ENCODE measurements at places on chromosomes 12 and 14.

DNA sequence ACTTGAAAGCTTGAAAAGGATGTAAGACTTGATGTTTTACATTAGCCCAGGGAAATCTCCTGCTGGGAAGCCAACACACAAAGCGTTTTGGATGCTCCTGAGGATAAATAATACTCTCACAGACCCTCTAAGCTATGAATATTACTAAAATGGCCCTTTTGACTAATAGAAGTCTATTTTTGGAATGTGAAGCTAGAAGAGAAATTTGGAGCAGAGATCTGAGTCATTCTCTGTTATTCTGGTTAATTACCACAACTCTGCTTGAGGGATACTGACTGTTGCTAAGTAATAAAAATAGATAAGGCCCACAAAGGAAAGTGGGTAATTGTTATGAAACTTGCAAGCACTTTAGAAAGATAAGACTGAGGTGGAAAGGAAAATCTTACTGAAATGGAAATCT is 346.2 kb upstream of the STXBP6 start:
- DNase-seq, result no peak

DNA sequence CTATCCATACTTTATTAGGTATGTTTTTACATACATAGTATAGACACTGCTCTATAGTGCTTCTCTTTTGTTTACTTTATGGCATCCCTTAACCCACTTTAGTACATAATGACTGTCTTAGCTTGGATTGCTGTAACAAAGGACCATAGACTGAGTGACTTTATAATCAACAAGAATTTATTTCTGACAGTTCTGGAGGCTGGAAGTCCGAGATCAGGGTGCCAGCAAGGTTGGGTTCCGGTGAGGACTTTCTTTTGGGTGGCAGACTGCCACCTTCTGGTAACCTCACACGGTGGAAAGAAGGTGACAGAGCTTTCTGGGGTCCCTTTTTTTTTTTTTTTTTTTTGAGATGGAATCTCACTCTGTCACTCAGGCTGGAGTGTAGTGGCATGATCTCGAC is 48.6 kb upstream of the PPM1H start:
- no peak for DNase-seq

- DNase-seq, result no peak
Measured at GRCh38 chr12:132143336-132144071, 615 bp downstream of the DDX51 start.

- DNase-seq, result no peak
Measured at GRCh38 chr14:37328673-37329072, 130.9 kb downstream of the MIPOL1 start.

DNA sequence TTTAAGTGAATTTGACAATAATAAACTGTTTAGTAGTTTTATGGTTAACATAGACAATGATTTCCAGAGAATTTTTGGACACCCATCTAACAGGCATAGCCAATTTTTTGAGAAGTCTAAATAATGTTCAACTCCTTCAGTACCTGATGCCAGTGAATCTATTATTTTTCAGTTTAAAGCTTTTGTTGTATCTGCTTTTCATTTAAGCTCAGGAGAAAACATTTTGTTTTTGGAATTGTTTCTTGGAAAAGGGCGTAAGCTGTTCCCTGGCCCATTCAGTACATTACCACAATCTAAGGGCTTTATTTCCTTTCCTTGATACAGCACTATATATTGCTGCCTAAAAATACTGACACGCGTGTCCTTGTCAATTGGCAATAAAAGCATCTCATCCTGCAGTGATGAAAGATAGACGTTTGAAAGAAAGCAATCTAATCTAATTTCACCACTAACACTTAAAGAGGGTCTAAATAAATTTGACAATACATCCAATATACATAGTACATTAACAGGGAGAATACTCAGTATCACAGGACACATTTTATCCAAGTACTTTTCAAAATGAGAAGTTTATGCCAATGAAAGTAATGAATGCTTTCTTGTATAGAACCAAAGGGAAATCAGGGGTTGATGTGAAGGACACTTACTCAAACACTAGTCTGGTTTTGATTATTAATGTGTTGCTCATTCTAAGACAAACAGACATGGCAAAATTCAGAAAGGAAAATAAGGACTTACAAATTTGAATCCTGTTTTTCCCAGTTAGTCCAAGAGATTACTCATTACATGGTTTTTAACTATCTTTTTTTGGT is 104.2 kb upstream of the LGR5 start:
- DNase-seq, result no peak

- DNase-seq, result no peak
Measured at GRCh38 chr12:3219233-3219632, 142.1 kb downstream of the TSPAN9 start.

DNA sequence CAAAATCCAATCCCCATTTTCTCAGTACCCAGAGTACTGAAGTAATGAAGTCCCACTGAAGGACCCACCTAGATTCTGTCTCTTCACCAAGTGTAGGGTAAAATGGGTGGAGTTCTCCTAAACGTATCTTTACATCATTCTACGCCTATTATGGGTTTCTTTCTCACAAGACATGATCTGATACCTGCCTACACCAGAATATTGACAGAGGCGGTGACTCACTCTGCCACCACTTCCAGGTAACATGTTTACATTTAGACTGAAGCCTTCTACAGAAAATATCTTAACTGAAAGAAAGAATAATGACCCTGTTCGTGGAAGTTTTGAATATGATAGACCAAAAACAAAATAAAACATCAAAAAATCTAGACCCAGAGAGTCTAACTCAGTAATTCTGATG is 89.8 kb downstream of the BTG1 start:
- no peak for DNase-seq

DNA sequence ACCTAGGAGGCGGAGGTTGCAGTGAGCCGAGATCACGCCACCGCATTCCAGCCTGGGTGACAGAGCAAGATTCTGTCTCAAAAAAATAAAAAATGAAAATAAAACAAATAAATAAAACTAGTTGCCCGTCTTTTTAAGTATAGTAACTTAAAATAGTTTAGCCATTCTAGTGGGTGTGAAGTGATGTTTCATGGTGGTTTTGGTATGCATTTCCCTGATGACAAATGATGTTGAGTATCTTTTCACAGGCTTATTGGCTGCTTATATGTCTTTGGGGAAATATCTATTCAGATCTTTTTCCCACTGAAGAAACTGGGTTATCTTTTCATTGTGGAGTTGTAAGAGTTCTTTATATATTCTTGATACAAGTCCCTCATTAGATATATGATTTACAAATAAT is 102.4 kb upstream of the METAP2 start:
- no peak for DNase-seq

GRCh38 chr12:19847294-19848059 is 408.2 kb downstream of the AEBP2 start:
- DNase-seq, result no peak

DNA sequence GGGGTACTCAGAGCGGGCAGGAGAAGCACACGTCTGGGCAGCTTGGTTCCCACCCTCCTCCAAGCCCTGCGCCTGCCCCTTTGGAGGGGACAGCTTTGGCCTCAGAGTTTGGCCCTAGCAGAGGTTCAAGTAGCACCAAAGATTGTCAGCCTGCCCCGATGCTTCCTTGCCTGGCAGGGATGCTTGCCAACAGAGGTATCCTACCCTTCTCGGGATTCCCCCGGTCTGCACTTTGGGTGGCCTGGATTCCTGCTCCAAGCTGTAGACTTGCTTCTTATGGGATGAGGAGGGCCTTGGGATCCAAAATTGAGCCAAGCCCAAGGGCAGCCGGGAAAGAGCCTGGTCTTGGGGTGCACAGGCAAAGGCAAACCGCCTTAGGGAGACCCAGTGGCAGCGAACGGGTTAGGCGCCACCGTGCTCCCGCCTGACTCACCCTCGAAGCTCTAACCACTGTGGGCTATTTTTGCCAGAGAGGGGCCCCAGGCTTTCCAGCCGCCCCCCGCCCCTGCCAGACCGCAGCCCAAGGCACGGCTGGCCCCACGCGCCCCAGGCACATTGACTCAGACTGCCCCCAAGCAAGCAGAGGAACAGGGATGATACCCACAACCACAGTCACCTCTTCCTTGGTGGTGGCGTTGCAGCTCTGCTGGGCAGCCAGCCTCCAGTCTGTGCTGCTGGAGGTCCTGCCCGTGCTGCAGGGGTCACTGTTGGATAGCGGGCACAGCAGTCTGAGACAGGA is 847 bp upstream of the WNT10B start:
- peak; percentile 22 for DNase-seq

GRCh38 chr14:88599326-88599725 is 36.5 kb downstream of the ZC3H14 start:
- DNase-seq, result no peak

DNA sequence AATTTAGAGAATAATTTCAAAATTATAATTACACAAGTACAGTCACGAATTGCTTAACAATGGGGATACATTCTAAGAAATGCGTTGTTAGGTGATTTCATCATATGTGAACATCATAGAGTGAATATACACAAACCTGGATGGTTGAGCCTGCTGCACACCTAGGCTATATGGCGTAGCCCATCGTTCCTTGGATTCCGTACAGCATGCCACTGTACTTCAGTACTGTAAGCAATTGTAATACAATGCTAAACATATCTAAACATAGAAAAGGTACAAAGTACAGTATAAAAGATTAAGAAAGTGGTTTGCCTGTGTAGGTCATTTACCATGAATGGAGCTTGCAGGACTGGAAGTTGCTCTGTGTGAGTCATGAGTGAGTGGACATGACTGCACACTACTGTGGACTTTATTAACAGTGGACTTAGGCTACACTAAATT is 286.2 kb downstream of the CACNA1C start:
- no peak for DNase-seq

DNA sequence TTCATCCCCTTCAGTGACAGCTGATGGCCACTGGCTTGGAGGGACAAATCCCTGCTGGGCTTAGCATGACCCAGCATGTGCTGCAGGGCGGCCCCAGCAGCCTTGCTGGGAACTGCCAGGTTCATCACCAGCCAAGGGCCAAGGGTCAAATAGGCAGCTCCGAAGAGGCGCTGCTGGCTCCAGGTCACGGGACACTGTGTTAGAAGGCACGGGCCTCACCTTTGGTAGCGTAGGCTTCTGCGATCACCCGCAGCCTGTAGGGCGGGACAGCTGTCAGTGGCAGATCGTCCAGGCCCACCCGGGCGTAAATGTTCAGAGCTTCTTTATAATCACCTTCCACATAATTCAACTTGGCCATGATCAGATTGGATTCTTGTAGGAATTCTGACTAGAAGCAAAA is 35.7 kb downstream of the TTC7B start:
- DNase-seq, result no peak

GRCh38 chr12:93868771-93869170 is 191.6 kb downstream of the CRADD start:
- no peak for DNase-seq

- DNase-seq, result peak; percentile 32
Measured at GRCh38 chr12:8033153-8034044, 883 bp downstream of the FOXJ2 start.

- DNase-seq, result no peak
Measured at GRCh38 chr12:128754275-128754674, 69.5 kb downstream of the SLC15A4 start.

DNA sequence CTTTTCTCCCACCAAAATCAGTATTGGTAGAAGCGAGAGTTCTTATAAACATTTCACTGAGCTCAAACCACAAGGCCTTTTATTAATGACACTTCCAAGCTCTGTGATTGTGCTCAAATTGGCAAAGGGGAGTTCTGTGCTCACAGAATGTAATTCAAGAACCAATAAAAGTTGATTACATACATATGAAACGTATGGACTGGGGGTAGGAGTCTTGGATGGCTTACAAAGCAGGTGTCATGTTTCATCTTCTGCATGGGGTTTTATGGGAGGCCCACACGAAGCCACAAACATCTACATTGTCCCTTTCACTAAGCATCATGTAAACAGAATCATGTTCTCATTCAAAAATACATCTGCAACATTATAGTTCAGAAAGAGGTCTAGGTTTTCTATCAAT is 828.3 kb downstream of the VRK1 start:
- DNase-seq, result no peak

- DNase-seq, result no peak
Measured at GRCh38 chr12:103819312-103819711, 21.7 kb downstream of the NT5DC3 start.

DNA sequence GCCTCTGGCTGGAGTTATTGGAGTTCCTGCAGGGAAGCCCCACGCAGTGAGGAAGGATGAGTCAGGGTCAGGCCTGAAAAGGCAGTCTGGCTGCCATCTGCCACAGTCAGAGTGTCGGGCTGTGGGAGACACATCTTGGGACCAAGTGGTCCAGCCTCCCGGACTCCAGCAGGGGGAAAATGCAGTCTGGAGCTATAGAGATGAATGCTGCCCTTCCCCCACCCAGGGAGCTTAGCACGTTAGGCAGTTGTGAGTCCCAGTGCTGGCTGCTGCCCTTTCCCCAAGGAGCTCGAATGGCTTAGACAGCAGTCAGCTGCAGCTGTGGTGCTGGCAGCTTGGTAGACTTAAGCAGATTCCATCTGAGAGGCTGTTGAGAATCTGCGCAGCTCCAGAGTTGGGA is 8.2 kb upstream of the NTS start:
- no peak for DNase-seq

- DNase-seq, result no peak
Measured at GRCh38 chr12:11769723-11770514, 120.4 kb downstream of the ETV6 start.

DNA sequence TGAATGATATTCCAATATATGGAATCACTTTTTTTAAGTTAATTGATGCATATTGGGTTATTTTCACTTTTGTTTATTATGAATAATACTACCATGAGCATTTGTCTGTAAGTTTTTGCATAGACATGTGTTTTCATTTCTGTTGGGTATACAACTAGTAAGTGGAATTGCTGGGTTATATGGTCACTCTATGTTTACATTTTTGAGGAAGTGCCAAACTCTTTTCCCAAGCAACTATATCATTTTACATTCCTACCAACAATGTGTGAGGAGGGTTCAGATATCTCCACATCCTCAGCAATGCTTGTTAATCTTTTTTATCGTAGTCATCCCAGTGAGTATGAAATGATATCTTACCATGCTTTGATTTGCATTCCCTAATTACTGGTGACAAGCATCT is 64.0 kb downstream of the MON2 start:
- DNase-seq, result no peak

GRCh38 chr12:121223292-121224285 is 13.7 kb downstream of the P2RX4 start:
- no peak for DNase-seq

GRCh38 chr12:11832093-11832492 is 182.6 kb downstream of the ETV6 start:
- no peak for DNase-seq

Data from stimulated activated CD4-positive, alpha-beta T cell treated with anti-CD3 and anti-CD28 coated beads, Interleukin-2, amount 100 ng/mL, for 48 hours (primary cell).